Activated gamma-delta T cell treated with Interleukin-2 at 50 U/mL for 16 hours (primary cell): ENCODE measurements at places on chromosomes 6 and 20.

GRCh38 chr6:169158691-169159090 lies 95.0 kb downstream of the THBS2 start:
- DNase-seq, result no peak

DNA sequence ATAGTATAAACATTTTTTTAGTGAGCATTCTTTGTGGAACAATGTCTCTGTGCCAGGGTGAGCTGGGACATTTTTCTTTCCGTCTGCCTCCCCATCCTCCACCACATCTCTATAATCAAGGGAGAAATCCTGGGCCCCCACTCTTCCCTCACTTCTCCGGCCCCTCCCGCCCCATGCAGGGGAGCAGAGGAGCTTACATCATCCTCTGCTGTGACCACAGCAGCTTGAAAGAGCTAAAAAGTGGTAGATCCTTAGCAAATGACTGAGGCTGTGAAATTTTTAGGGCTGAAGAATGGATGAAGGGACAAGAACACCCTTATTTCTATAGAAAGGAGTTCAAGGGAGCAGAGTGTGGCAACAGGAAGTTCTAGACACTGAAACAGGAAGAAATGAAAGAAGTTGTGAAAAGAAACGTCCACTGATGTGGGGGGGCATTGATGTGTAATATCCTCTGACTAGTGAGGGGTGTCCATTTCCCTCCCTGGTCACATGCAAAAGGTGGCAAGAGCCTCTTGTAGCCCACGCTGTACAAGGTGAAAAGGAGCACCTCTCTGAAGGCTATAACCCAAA lies 380.3 kb upstream of the JARID2 start:
- DNase-seq, result peak; percentile 14

- no peak for DNase-seq
These were observed 44.7 kb upstream of the CNKSR3 start for GRCh38 chr6:154555073-154555677.

GRCh38 chr6:18413381-18413780 lies 26.2 kb downstream of the RNF144B start:
- DNase-seq, result no peak

DNA sequence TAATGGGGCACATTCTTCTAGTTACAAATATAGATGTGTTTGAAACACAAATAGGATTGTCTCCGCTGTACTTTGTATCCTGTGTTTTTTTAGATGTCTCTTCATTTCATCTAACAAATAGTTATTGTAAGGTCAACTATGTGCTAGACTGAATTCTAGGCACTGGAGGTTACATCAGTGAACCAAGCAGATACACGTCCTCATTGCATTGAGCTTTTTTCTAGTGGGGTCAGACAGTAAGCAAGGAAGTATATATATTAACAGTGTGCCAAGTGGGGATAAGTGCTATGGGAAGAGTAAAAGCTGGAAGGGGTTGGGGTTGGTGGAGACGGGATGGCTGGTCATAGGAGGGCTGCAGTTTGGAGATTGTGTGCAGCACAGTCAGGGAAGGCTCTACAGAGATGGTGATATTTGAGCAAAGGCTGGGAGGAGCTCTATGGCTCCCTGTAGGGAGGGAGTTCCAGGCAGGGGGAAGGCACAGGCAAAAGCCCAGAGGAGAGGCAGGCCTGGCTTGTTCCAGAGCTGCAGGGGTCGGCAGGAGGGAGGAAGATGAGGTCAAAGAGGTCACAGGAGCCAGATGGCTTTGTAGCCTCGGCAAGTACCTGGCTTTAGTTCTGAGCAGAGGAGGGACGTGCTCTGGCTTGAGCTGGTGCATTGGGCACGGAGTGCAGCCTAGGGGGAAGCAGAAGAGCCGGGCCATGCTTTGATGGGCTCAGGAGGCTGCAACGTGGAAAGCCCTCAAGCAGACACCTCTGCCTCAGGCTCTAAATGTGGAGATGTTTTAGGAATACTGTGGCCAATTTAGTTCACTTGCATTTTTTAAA lies 152.3 kb downstream of the ZDHHC14 start:
- DNase-seq, result no peak

DNA sequence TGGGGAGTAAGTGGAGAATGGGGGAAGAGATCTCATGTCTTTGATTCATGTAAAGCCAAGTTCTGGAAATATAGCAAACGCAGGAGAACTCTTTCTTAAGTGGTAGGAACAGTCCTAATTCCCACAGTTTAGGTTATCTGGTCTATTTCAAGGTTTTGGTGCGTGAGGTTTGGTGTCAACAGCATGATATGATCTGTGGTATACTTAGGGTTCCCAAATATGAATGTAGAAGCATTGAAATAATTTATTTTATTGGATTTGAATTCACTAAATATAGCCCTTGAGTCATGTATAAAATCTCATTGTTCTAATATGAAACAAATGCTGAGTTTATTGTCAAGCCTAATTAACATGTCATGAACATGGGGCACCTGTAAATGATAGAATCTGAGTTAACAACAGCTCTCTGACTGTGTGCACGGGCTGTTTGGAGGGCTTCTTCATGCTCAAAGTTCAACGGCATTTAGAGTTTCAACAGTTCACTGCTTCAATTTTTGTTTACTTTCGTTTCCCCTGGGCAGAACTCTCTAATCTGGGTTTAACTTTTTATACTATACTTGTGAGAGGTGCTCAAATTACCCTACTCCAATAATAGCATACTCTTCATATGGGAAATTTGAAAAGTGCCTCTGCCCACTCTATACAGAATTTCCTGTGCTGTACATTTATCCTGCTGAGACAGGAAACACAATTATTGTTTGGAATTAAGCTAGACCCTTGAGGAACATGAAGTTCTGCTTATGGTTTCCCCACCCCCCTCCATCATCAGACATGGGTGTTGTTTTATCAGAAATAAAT lies 236.3 kb upstream of the ZNF217 start:
- DNase-seq, result no peak

DNA sequence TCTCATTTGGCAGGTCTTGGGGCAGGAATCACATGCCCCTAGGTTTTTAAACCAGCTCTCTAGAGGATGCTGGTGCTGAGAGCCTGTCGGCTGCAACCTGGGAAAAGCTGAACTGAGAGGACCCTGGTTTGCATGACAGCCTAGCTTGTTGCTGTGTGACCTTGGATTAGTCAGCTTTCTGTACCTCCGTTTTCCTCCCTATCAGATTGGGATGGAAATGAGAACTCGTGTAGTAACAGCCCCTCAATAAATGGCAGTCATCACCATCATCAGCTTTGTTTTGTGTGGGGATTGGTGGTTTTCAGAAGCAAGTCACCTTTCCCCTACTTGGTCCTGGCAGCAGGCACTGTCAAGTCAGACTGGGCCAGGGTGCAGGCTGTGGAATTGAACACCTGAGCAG lies 75.2 kb upstream of the MYL9 start:
- DNase-seq, result no peak
